ENCODE measurements at places on chromosomes 7 and 10.

GRCh38 chr7:31059551-31059950 lies 7.4 kb downstream of the ADCYAP1R1 start:
- DNase-seq, result no peak

GRCh38 chr10:239109-239508 lies 103.9 kb downstream of the ZMYND11 start:
- DNase-seq, result no peak

GRCh38 chr7:2288503-2288902 lies 25.7 kb downstream of the SNX8 start:
- DNase-seq, result no peak

DNA sequence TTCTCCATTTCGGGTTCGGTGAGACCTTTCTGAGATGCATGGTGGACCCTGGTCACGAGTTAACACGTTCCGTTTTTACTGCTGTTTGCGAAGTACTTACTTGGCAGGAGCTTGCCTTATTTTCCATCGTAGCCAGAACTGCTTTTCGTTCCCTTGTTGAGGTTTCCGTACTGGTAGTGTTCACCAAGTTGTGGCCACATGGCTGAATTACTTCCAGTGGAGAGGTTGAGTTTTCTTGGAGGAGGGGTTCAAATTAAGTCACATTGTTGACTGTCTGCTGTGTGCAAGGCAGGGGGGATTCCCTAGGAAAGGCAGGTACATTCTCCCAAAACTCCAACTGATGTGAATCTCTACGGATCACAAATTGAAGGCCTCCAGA lies 4.0 kb downstream of the MXI1 start:
- DNase-seq, result no peak

DNA sequence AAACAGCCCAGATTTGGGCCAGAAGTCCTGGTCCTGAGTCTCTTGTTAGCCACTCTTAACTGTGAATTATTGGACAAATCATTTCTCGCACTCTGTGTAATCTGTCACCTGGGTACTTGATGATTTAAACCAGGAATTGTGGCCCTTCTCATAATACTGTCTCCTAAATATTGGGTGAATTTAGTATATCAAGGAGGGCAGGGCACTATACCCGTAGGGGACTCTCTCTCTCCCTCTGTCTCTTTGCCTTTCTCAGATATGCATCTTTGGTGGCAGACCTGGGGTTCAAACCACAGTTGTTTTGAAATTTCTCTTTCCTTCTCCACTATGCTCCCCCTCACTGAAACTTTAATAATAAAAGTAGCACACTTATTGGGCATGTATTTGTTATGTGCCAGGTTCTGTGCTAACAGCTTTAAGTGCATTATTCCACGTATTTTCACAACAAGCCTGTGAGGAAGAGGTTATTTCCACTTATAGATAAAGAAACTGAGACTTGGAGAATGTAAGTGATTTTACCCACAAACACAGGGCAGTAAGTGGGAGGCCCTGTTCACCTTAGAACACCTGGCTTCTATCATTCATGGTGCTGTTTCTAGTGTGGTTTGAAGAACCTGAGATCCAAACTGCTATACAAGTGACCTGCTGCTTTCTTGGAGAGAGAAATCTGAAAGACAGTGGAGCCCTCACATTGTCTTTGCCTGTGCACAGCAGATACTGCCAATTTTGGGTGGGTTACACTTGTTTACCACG lies 11.8 kb downstream of the FAS start:
- DNase-seq, result no peak

DNA sequence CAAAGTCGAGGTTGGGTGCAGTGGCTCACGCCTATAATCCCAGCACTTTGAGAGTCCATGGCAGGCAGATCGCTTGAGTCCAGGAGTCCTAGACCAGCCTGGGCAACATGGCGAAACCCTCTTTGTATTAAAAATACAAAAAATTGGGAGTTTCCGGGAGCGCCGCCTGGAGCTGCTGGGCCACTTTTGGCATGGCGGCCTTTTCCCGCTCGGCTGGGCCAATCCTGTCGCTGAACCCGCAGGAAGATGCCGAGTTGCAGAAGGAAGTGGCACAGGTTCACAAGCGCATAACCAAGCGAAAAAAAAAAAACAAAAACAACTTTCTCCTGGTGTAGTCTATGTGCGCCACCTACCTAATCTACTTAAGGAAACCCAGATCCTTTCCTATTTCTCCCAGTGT lies 30.9 kb upstream of the MTPAP start:
- no peak for DNase-seq

DNA sequence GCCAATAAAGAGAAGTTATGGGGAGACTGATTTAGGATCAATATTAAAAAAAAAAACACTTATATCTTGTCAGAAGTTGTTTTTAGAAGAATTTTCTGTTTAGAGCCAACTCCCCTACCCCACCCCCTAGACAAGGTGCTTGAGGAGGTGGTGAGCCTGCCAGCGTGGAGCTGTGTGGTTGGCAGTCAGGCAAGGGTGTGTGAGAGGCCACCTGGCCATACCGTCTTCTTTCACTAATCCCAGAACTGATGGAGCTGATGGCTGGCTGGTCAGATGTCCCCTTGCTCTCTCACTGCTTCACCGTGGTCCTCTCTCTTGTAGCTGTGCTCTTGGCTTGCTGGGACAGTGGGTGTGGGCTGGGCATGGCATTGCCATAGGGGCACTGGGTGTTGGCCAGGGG lies 34.3 kb downstream of the NACAD start:
- no peak for DNase-seq

DNA sequence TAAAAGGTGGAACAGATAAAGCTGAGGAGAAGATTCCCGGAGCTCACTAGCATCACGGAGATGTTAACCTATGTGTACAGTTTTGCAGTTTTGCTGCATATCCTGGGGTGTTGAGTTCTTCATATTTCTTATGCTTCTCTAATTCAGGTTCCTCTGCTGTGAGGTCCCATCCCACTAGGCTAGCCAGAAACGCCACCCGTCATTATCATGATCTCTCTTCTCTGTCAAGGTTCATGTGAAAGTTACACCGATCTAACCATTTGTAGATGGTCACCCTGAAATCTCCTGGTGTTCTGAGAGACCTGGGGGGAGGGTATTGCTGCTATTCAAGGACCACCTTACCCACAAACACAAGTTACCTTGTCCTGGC lies 136.3 kb downstream of the CCDC71L start:
- no peak for DNase-seq

DNA sequence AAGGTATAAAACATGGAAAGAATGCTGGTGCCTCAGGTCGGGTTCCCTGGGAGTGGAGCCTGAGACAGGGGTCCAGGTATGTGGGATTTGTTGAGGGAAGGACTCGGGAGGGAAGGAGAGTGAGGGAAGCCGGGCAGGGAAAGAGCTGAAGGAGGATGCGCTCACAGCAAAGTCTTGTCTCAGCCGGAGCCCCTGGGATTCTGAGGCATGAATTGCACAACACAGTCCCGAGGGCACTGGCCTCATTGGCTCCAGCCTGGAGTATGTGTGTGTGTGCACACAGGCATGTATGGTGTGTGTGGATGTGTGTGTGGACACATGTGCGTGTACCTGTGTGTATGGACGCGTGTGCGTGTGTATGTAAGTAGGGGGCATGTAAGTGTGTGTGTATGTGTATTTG lies 87.4 kb downstream of the WDFY4 start:
- DNase-seq, result no peak

GRCh38 chr7:138502023-138502767 lies 42.1 kb downstream of the TRIM24 start:
- DNase-seq, result no peak

DNA sequence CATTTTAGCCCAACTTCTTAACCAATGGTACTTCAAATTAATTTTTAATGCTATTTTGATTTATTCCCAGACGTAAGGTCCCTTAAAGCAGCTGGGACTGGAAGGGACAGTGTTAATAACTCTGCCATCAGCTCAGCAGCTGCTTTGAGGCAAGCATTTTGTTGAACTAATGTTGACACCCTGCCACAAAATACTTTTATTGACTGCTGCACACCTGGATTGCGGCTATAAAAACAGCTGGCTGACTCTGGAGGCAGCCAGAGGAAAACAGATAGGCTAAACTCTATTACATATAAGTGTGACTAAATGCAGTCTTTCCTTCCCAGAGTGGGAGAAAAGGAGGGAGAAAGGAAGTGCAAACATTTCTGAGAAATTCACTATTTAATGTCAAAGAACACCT lies 77.6 kb downstream of the ETV1 start:
- no peak for DNase-seq

DNA sequence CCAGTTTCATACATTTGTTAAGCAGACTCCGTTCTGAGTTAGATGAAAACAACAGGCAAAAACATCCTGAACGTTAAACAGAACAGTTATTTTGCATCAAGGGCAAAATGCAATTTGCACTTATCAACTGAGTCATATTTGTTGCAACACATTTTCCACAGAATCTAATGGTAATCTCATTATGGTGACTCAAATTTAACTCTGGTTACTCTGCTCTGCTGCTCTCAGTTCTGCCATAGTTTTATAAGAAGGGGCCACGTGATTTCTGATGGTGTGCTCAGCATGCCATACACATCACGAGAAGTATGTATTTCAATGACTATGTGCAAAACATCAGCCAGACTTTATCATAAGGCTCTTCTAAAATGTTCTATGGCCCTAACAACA lies 148.8 kb downstream of the CHCHD3 start:
- no peak for DNase-seq

GRCh38 chr7:36280840-36281812 lies 108.5 kb upstream of the ANLN start:
- no peak for DNase-seq

GRCh38 chr7:154915600-154915999 lies 87.3 kb downstream of the PAXIP1 start:
- no peak for DNase-seq

- no peak for DNase-seq
These were observed 118.0 kb upstream of the KMT2C start for GRCh38 chr7:152553671-152554317.

- no peak for DNase-seq
These were observed 35.5 kb upstream of the WASL start for GRCh38 chr7:123784263-123784662.

Measured in NCI-H460 (cell line).